ENCODE measurements at places on chromosomes 7 and 10.

GRCh38 chr10:55065185-55065584 lies 264.2 kb upstream of the PCDH15 start:
- no peak for DNase-seq

DNA sequence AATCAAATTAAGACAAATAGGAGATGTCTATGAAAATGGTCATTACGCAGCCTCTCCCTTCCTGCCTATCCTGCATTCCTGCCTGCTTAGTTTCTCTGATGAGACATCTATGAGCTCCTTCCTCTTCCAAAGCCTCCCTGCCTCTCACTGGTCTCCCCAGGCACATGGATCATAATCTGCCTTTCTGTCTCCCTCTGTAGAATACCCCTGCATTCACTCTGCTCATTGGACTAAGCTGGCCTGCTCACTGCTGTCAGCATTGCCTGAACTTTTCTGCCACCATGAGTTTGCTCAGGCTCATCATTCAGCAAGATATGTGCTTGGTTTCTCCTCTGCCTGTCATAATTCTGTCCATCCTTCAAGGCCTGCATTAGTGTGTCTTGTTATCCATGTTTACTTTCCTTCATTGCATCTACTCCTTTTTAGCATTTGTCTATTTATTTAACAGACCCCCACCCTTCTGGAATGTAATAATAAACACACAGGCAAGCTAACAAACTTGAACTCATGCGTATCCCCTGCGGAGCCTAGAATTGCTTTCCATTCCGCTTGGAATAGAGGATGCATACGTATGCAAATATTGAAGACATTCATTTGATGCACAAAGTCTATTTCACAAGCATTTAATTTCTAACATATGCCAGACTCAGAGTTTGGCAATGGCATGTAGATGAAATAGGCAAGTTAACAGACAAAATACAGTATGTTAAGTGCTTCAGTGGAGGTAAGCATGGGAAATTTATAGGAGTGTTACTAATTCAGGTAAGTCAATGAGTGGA lies 88.3 kb downstream of the PTPRZ1 start:
- DNase-seq, result peak; percentile 67

DNA sequence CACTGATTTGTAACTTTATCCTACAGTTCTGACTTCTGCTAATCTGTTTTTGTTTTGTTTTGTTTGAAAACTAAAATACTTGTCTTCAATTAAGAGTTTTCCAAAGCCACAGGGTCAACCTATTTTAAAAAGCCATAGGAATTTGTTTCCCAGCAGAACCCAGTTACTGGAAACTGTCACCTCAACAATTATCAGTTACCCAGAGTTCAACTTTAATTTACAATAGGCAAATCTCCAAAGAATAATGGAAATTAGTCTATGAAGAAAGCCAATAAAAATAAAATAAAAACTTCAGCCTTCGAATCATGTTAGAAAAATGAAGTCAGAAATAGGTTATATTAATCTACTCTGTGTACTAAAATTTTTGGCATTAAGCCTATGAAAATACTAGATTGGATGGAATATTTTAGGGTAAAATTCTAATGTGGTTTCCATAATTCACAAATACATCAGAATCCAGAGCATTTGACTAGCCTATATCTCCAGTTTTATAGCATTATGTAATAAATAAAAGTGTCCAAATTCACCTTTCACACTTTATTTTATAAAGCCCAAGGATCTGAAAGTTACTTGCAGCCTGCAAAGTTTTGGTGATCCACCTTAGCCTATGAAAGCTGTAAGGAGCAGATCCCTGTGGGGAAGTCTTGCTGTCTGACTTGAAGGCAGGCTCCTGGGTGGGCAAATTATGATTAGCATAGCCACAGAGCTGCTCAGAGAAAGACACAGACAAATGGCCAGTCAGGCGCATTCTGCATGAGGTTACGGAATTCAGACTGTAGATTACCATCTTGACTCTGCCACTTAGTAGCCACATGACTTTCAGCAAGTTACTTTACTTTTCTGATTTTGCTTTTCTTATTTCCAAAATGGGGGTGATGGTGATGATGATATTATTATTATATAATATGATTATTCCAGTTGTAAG lies 250.0 kb upstream of the HGF start:
- no peak for DNase-seq

DNA sequence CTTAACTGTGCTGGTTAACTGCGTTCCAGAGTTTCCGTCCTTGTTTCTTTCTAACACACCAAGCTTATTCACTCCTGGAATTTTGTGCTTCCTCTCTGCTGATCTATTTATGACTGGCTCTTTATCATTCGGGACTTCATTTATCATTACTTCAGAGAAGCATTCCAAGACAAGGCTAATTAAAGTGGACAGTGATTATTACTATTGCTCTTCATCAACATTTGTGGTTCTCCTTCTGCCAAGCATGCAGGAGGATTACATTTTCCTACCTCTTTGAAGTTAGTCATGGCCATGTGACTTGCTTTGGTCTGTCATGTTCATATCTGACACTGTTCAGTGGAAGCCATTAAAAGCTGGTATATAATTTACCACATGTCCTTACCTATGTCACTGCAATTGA lies 172.4 kb upstream of the AGR3 start:
- DNase-seq, result no peak

GRCh38 chr10:126252884-126253610 lies 135.2 kb downstream of the ADAM12 start:
- DNase-seq, result peak; percentile 99

DNA sequence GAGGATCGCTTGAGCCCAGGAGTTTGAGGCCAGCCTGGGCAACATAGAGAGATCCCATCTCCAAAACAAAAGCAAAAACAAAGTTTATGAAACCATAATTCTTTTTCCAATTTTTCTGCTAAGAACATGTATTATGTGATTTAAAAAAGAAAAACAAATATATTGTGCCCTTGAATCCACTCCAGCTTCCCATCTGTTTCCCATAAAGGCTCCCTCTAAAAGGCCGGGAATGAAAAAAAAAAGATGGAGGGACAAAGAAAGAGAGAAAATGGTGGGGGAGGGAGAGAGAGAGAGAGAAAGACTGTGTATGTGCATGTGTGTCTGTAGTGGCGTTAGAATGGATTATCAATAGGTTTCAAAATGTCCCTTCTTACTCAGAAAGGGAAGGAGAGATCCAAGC lies 20.5 kb upstream of the GSDME start:
- DNase-seq, result no peak

Measured in GM04504 (cell line).